ENCODE measurements at places on chromosomes 13 and 19. TPM values are rescaled to one million over a fixed set of nuclear protein-coding genes. Genes with fewer than 3 reads are reported as not detected.

DNA sequence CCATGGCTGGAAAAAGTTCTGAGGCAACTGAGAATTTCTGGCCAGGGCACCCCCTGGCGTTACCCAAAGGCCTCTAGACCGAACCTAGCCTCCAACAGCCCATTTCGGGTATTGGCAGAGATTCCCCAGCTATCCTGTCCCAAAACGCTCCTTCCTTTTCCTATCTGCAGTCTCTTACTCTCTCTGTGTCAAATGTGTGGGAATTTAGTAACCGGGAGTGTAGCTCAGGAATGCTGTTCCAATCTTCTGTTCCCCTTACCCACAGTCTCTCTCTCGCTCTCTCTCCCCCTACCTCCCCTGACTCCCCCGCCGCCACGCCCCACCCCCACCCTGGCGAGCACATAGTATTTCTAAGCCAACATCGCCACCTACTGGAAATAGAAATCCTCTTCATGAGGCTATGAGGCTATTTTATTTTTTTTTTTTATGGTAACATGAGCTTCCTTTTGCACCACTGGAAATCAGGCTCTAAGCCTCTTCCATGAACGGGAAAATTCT, 27.0 kb downstream of the OXGR1 start:
- no peaks in the 10 kb centered on the region for H3K4me1 ChIP-seq
- H3K36me3 ChIP-seq: no peaks in the 10 kb centered on the region
- no peak overlapping the region for H3K4me3 ChIP-seq
- DNase-seq: no peak
- no peak overlapping the region for H3K27ac ChIP-seq

DNA sequence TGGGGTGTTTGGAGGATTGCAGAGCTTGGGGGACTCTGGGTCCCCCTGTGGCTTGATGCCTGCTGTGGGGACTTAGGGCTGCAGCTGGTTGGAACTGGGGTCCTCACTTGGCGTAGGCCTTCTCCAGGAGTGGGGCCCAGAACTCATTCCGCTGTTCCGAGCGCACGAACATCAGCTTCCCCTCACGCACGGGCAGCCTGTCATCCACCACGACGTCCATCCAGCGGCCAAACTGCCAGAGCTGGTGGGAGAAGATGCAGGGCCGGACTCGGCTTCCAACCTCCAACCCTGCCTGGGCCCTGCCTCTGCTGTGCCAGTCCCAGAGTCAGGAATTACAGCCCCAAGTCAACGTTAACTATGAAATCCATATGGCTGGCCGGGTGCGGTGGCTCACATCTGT, 2.6 kb downstream of the CAPN12 start:
- no peak for DNase-seq
- no peaks in the 10 kb centered on the region for H3K36me3 ChIP-seq
- H3K27me3 ChIP-seq: no peaks in the 10 kb centered on the region
- H3K4me1 ChIP-seq: peaks cover 2% of the 10 kb centered on the region
- H3K4me3 ChIP-seq: no peak overlapping the region

Gene CD209
- total RNA-seq: not detected

- no peak for DNase-seq
- H3K4me3 ChIP-seq: no peak overlapping the region
- peaks cover 6% of the 10 kb centered on the region for H3K4me1 ChIP-seq
- H3K27ac ChIP-seq: no peak overlapping the region
These were observed 1.9 kb downstream of the C2CD4C start for GRCh38 chr19:406971-407510.

DNA sequence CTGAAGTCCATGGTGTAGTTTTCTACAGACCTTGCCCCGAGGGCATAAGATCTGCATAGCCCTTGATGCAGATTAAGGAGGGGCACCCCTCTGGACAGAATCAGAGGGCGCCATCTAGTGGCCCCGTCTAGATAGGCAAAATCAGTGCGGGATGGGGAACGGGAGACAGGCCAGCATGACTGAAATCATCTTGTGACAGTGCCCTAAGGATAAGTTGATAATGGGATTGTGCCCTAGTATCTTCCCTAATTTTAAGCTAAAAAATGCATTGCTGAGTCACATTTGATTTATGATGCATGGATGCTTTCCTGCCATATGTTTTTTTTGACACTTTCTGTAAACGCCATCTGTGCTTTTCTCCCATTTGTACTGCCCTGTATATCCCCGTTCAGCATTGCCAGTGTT, 19.0 kb upstream of the GPI start:
- no peak overlapping the region for H3K4me3 ChIP-seq
- H3K27me3 ChIP-seq: no peaks in the 10 kb centered on the region
- peaks cover 3% of the 10 kb centered on the region for H3K4me1 ChIP-seq
- peaks cover 33% of the 10 kb centered on the region for H3K36me3 ChIP-seq

GRCh38 chr13:46609726-46610125, 56.8 kb downstream of the LRCH1 start:
- no peaks in the 10 kb centered on the region for H3K27me3 ChIP-seq
- DNase-seq: no peak
- H3K36me3 ChIP-seq: no peaks in the 10 kb centered on the region
- no peak overlapping the region for H3K4me3 ChIP-seq

Gene TNFSF9
- total RNA-seq: 1.5 TPM

- no peak overlapping the region for H3K27ac ChIP-seq
- DNase-seq: no peak
- H3K36me3 ChIP-seq: no peaks in the 10 kb centered on the region
- H3K4me1 ChIP-seq: no peaks in the 10 kb centered on the region
- H3K27me3 ChIP-seq: no peaks in the 10 kb centered on the region
These were observed 12.2 kb upstream of the KLK12 start for GRCh38 chr19:51047031-51047335.

All from osteocyte (in vitro differentiated cells).